SJCRH30 (cell line): ENCODE measurements at places on chromosomes 1 and 21.

DNA sequence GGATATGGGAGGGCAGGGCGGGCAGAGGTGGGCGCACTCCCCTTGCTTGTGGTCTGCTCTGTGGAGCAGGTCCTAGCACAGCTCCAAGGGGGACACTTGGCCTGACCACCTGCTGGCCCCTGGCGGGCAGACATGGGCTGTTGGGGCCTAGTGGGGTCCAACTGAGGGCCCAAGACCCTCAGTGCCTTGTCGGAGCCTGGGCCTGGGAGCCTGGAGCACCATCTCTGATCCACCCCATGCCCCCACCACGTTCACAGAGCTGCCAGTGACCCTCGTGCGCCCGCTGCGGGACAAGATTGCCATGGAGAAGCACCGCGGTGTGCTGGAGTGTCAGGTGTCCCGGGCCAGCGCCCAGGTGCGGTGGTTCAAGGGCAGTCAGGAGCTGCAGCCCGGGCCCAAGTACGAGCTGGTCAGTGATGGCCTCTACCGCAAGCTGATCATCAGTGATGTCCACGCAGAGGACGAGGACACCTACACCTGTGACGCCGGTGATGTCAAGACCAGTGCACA lies 70.6 kb downstream of the OBSCN start:
- no peak for DNase-seq

GRCh38 chr1:201039876-201040275 lies 16.4 kb upstream of the KIF21B start:
- no peak for DNase-seq

DNA sequence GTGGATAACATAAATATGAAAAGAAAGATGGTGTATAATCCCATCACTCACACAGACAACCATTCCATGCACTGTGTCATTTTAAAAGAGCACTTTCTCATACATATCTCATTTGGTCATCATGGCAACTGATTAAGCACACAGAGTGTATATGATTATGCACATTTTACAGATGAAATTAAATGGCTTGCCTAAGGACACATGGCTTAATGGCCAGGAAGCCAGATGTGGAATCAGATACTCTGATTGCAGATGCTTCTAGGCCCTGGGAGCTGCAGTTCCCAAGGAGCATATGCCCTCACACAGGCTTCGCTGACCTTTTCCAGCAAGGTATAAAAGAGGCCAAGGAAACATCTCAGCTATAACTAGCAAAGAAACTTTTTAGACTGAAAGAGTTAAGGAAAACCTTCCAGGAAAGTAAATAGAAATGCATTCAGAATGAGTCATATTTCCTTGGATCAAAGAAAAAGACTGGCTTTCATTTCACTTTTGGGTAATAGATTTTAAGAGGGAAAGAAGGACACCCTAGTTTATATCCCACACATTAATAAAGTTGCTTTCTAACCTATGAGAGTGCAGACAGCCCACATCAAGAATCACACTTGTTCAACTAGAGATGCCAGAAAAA lies 19.6 kb upstream of the FAM89A start:
- peak; percentile 32 for DNase-seq

- DNase-seq: no peak
Observed at GRCh38 chr1:36284517-36284916, 21.7 kb upstream of the SH3D21 start.

GRCh38 chr1:7255303-7256058 lies 470.2 kb downstream of the CAMTA1 start:
- DNase-seq: no peak

DNA sequence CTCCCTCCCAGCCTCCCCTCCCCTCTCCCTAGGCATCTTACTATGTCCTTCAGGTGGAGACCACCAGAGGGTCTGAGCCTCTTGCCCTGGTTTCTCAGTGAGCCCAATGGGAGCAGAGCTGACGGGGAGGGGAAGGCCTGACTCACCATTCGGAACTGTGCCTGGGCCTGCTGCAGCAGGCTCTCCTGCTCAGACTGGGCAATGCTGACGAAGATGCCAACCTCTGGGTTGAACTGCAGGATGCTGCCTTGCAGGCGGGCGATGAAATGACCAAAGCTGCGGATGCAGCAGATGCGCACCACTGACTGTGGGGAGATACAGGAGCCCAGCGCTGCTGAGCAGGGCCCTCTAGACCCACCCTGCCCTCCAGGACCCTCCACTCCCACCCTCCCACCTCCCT lies 11.0 kb upstream of the PAQR6 start:
- DNase-seq: no peak

DNA sequence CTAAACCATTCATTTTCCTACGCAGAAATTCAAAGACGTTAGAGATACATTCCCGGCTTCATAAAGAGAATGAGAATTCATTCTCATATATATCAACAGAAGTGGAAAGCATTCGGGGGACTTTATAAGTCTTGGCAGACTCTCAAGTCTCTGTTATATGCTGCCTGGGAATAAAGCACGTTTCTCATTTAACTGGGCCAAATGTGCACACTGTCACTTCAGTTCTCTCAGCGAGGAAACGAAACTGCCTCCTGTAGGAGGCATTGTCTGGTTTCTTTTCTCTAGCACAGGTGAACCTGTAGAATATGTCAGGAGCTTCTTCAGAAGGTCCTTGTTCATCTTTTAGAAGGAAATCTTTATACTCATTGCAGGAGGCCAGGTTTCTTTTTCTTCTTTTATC lies 367.6 kb downstream of the PTBP2 start:
- DNase-seq: no peak

GRCh38 chr1:236336084-236336483 lies 54.3 kb upstream of the ERO1B start:
- no peak for DNase-seq

DNA sequence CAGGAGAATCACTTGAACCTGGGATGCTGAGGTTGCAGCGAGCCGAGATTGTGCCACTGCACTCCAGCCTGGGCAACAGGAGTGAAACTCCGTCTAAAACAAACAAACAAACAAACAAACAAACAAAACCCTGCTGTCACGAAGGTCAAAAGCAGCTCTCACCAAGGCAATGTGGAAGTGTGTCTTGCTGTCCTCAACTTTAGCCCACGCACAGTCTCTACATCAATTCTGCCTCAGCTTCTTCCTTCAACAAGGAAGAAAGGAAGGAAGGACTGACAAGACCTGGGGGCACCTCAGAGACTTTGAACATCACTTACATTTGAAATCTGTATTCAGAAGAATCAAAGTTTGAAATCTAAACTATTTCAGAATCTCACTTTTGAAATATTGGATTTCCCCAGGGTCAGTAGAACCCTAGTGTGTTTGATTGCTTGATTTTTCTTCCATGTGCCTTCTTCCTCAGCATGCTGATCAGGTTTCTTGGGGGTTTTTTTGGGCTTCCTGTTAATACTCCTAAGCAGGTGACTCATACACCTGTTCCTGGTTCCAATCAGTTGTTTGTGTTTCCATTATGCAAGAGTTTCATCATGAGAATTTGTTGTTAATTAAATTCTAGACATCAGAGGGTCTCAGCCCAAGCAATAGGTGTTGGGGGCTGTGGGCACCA lies 6.5 kb upstream of the CSTB start:
- no peak for DNase-seq

DNA sequence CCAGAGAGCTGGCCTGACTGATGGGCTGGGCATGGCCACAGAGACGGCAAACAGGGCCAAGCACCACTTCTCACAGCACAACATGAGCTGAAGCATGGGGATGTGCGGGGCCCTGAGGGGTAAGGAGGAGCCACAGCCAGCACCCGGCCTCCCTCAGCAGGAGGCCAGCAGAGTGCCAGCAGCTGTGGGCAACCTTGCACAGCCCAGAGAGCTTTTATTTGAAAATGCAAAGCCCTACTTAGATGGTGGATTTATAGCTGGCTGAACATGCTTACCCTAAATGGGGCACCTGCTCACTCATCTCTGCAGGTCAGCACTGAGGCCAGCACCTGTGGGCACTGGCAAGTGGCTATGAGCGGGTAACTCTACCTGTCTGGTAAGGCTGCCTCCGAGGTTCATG lies 44.1 kb downstream of the SLC66A1 start:
- DNase-seq: no peak
